ENCODE measurements at places on chromosomes 11 and 22. TPM values are rescaled to one million over a fixed set of nuclear protein-coding genes. Genes with fewer than 3 reads are reported as not detected.

CNTF gene
- polyA plus RNA-seq, result 0.71 TPM

CDHR5 gene
- polyA plus RNA-seq, result 1.9 TPM

CHRDL2 gene
- 2.5 TPM for polyA plus RNA-seq

MS4A7 gene
- 6.8 TPM for polyA plus RNA-seq

TSPAN18 gene
- 37.2 TPM for polyA plus RNA-seq

MMP8 gene
- 0.04 TPM for polyA plus RNA-seq

VSIG10L2 gene
- 0.28 TPM for polyA plus RNA-seq

MOV10L1 gene
- 0.82 TPM for polyA plus RNA-seq

SLC17A6 gene
- not detected for polyA plus RNA-seq

MS4A4A gene
- polyA plus RNA-seq, result 9.4 TPM

SVIP gene
- 8.0 TPM for polyA plus RNA-seq

DNA sequence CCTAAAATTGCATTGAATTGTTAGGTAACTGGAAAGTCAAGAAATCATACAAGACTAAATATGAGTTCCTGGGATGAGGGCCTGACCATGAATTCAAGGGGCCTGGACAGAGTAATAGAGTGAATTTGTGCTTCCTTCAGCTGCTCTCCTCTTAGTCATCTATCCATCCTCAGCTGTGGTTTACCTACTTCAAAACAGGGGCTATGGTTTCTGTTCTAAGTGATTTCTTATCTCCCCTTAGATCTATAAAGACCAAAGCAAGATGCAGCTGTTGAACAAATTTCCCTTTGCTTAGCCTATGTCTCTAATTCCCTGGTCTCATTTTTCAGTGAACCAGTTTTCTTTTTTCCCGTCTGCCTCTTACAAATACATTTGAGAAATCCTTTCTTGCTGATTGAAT, 428.5 kb downstream of the FAM181B start:
- no peak for DNase-seq

- no peak for DNase-seq
Observed at GRCh38 chr11:106344394-106344793, 266.9 kb downstream of the AASDHPPT start.

- no peak for DNase-seq
Observed at GRCh38 chr11:72773696-72774095, 20.2 kb downstream of the STARD10 start.

- DNase-seq, result no peak
Observed at GRCh38 chr11:106173291-106173690, 95.8 kb downstream of the AASDHPPT start.

GRCh38 chr11:11981364-11981763, 27.1 kb downstream of the DKK3 start:
- no peak for DNase-seq

GRCh38 chr11:100561323-100561722, 125.8 kb upstream of the ARHGAP42 start:
- no peak for DNase-seq

DNA sequence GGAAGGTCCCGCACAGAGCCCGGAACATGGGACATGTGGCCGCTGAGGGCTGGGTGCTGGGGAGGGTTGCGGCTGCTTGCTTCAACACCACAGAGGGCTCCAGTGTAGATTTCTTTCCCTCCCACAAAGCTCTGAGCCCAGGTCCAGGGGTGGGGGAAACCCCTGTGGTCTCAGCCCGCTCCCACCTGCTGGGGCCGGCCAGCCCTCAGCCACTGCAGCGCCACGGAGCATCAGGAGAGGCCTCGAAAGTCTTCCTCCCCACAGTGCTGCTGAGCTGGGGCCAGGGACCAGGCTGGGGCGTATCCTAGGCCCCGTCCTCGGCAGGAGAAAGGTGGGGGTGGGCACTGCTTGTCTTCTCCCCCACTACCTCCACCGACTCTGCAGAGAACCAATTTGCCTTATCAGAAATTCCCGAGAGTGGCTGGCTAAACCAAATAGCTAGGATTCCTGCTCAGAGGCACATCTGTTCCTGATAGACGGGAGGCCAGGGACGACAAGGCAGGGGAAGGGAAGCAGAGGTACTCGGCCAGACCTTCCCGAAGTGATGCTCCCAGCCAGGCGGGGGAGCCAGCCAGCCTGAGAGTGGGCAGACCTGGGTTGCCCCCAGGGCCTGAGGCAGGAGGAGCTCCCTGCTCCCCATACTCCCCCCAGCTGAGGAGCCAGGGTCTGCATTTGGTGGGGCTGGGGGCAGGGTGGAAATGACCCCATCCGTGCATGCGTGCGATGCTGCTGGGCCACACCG, 18.7 kb downstream of the IGF2 start:
- DNase-seq, result no peak

DNA sequence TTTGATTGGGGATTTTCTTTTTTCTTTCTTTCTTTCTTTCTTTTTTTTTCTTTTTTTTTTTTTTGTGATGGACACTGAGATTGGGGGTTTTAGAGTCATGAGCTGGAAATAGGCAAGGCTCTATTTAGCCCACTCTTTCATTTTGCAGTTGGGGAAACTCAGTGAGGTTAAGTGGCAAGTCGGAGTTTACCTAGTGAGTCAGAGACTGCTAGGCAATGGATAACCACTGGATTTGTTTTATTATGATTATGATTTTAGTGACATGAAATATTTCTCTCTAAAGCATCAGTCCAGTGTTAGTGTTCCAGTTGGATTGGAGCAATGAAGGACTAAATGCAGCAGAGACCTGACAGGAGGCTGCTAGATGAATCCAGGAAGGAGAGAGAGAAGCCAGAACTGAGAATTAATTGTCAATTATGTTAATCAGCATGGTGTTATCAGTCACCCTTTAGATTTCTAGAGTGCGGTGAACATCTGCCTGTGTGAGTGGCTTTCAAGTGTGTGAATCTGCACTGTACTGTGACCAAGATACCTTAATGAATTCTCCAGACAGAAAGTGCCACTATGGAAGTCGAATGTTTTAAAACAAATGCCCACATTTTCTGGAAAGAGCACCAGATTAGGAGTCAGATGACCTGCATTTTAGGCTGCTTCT, 10.9 kb downstream of the BMAL1 start:
- no peak for DNase-seq

- no peak for DNase-seq
Observed at GRCh38 chr11:5694642-5695041, 5.1 kb downstream of the TRIM22 start.

- no peak for DNase-seq
Observed at GRCh38 chr11:10900681-10901415, 43.0 kb upstream of the ZBED5 start.

DNA sequence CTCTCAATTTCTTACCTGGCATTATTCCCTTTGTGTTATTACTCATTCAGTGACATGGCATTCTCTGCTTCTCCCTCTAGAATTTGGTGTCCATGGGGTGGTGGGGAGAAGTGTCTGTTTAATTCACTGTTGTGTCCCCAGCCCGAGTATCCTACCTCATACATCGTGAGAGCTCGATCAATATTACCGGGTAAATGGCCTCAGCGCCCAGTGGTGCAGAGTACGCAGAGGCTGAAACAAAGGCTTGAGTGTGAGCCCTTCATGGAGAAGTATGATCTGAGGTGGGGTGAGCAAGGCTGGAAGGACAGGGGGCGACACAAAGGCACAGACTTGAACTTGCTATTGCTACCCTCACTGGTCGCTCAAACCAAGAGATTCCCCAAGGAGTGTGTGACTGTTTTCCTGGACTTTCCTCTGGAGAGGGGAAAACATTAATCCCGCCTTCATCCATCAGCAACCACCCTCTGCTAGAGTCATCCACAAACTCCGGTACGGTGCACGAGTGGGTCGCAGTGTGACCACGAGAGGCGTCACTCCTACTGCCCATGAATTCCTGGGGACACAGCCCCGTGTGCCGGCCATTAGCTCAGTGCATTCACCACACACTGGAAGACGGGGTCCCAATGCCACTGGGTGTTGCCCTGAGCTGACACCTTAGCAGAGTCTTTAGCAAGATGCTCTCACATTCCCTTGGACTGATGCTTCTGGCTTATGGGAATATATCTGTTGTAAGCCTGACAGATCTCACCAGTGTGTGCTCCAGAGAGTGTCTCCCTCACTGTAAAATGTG, 35.0 kb upstream of the CCND1 start:
- no peak for DNase-seq

GRCh38 chr11:93528757-93529645, 14.2 kb downstream of the SMCO4 start:
- DNase-seq, result no peak

GRCh38 chr22:22123960-22124278, 120.7 kb upstream of the VPREB1 start:
- no peak for DNase-seq

GRCh38 chr11:14619603-14620531, 23.7 kb upstream of the PDE3B start:
- no peak for DNase-seq

DNA sequence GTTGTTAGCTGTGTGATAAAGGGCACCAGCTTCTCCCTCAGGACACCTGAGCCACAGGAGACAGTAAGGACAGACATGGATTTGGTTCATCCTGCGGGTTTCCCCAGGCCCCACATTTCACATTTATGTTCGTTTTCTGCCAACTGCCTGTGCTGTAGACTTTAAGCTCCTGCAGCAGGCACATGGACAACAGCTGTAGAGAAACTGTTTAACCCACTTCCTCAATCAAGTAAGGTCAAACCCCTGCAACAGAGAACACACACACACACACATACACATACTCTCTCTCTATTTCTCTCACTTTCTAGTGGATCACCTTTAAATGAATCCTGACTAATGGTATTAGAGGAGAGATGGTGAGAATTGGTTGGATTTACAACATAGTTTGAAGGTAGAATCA, 90.7 kb downstream of the C11orf87 start:
- DNase-seq, result no peak

DNA sequence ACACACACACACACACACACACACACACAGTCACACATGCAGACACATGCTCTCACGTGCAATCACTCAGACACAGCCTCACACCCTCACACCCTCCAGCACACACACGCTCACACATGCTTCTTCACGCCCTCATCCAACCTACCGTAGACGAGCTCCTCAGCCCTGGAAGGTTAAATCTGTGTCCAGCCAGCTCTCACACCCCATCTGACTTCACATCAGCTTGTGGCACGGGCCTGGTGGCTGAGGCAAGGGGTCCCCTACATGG, 1.3 kb upstream of the SCUBE1 start:
- no peak for DNase-seq

- no peak for DNase-seq
Observed at GRCh38 chr22:46106279-46107022, 43.9 kb upstream of the PPARA start.

- DNase-seq, result no peak
Observed at GRCh38 chr11:44776551-44777208, 49.9 kb downstream of the TSPAN18 start.

DNA sequence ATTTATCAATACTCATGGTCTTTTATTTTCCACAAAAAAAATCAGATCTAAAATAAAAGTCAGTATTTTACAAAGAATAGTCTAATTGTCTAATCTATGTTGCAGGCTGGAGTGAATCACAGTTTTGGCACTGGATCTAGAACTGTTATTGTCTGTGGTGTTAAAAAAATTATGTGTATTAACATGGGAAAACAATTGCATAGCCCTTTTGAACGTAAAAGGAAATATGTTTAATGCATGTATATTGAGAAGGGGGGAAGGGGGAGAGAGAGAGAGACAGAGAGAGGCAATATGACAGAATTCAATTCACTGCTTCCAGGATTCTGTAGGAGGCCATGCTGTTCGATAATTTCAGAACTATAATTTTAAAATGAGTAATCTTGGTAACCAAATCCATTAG, 324.9 kb upstream of the CCDC90B start:
- DNase-seq, result no peak

DNA sequence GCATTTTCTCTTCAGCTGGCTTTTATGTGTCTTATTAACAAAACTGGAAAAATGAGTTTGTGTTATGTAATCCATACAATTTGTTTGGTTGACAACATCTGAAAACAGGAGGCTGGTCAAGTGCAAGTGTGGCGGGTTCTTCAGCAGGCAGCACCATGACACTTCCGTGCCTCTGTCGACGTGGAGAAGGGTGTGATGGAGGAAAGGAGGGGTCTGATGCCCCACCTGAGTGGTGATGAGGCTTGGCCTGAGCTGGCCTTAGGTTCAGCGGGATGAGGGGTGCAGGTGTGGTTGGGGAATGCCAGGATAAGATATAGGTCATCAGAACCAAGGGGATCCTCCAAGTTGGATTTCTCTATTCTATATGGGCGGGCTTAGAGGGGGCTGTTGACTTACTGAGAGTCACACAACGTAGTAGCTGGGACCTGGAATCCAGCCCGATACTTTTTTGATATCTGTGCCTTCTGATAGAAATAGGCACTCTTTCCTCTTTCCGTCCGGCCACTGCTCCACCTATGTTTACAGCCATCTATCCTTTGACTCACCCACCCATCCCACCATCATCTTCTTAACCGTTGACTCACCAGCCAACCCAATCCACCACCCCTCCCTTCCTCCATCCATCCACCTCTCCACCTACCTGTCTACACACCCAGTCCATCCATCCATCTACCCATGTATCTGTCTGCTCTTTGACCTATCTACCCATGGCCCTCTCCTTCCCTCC, 29.0 kb downstream of the SHANK3 start:
- no peak for DNase-seq
